ENCODE measurements at places on chromosomes 1 and 21.
A peak's percentile ranks its signal among the peaks of the same experiment; 100 is the strongest.

DNA sequence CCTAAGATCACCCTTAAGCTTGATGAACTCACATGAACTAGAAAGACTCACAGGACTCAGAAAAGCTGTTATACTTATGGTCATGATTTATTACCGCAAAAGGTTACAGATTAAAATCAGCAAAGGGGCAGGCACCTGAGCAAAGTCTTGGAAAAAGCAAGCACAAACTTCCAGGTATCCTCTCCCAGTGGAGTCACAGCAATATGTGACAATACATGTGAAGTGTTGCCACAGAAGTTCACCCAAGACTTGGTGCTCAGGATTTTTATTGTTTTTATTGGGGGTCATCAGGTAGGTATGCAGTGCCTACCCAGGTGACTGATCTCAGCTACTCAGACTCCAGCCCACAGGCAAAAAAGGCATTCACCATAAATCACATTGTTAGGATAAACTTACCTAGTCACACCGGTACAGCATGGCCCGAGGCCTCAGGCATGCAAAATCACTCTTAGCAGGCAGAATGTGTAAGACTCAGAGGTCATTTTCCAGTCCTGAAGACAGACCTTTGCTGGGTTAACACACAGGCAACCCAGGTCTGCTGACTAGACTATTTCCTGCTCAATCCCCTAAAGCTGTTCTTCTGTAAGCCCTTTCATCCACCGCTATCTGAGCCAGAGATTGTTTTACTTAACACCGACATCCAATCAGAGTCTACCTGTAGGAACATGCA lies 55.6 kb downstream of the SSX2IP start:
- no peak for DNase-seq

- DNase-seq: no peak
These were observed 27.2 kb downstream of the SLC66A1 start for GRCh38 chr1:19339214-19339861.

GRCh38 chr21:21897275-21897883 lies 899.2 kb downstream of the NCAM2 start:
- no peak for DNase-seq

- DNase-seq: no peak
These were observed 66.6 kb downstream of the SPAG17 start for GRCh38 chr1:118118469-118118868.

DNA sequence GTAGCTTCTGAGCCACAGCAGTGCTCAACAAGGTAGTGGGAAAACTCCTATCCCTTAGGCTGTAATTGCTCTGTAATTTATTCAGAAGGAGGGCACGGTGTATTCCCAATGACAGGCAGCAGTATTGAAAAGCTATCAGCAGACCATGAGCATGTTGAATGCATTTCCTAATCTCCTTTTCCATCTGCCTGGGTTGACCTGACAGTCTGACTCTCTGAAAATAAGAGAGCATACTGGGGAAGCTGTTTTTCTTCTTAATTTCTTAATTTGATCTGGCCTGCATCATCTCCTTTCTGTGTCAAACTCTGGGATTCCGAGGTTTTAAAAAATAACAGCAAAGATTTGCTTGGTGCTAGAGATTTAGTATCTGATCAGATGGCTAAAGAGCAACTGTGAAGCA lies 88.1 kb upstream of the SLC35F3 start:
- no peak for DNase-seq

DNA sequence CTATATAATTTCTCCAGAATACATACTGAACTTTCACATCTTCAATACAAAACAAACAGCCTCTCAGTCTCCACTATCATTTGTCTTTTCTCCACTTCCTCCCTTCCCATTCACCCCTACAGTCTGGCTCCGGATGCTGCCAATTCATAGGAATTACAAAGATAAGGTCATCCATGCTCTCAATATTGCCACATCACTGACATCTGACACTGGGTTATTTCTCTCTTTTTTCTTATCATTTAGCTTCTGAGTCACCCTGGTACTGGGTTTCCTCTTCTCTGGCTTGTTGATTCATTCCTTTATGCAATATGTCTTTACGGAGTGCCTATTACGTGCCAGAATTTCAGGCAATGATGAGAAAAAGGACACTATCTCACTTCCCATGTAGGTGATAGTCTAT lies 3.1 kb upstream of the SH3BP5L start:
- DNase-seq: no peak

DNA sequence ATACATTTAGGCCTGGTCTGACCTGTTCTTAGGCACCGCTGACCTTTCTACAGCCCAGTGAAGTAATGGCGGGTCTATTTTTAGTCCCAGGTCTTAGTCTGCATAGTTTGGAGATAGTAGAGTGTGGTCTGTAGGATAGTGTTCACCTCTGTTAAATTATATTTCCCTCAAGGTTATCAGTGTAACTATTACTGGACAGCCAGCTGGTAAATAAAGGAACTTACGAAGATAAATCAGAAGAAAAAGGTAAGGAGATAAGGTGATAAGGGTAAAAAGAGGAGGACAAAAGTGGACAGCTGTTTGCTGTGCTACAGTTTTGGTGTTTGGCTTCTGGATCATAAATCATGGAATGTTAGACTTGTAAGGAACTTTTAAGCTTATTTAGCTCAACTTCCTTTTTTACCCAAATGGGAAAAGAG lies 8.7 kb downstream of the XPR1 start:
- no peak for DNase-seq

- no peak for DNase-seq
These were observed 199.9 kb upstream of the JUN start for GRCh38 chr1:58983633-58984245.

GRCh38 chr1:111141245-111142220 lies 1.5 kb downstream of the CEPT1 start:
- DNase-seq: no peak

GRCh38 chr1:65959896-65960567 lies 167.3 kb downstream of the PDE4B start:
- no peak for DNase-seq

DNA sequence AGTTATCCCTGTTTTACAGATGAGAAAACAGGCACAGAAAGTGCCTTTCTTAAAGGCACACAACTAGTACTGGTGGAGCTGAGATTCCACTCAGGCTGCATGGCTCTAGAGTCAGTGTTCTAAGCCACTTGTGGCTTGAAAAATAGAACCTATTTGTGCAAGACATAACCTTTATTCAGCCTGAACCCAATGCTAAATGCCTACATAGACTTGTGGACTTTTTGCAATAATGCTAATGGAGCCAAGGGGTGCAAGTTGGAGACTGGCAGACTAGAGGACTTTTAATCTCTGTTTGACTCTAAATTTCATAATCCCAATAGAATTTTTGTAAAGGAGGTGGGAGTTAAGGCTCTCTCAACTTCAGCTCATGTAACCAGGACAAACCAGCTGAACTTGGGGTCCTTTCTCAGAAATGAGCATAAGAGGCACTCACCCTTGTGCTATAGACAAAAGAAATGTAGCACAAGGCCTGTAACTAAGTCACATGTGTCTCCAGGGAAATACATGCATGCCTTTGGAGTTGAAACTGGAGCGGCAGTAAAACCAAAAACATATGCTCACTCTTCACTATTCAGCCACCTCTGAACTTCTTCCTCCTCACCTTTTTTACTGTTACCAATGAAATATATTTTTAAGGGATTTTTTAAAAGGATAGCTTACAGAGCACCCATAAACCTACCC lies 43.0 kb upstream of the AK4 start:
- DNase-seq: no peak

DNA sequence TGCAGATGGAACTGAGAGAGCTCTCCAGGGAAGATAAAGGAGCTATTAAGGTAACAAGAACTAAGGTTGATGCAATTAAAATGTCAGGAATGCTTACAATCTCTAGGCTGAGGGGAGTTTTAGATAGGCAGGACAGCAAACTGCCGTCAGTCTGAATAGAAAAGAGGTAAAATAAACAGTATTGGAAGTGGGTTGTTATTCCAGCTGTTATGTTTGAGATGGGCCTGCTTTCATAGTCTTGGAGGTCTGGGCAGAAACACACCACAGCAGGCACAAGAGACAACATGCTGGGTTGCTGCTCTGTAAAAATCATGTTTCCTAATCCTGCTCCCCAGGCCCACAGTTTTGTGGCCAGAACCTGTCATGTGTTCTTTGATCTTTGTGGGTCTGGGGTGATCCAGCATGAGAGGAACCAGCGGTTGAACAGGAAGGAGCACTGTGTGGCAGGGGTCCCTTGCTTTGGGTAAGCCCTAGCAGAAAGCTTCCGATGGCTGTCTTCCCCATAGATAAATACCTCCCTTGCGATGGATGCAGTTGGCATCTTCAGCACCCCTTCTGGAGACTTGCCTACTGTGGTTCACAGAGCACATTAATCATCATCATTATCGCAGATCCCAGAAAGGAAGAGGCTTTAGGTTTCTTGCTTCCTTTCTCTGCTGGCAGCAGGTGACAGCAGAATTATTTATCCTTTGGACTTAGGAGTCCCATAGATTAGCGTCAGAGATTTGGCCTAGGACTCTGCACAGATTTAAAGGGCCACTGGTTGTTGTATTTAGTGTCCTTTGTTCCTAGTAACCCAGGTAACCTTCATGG lies 97.1 kb downstream of the AK5 start:
- DNase-seq: no peak

DNA sequence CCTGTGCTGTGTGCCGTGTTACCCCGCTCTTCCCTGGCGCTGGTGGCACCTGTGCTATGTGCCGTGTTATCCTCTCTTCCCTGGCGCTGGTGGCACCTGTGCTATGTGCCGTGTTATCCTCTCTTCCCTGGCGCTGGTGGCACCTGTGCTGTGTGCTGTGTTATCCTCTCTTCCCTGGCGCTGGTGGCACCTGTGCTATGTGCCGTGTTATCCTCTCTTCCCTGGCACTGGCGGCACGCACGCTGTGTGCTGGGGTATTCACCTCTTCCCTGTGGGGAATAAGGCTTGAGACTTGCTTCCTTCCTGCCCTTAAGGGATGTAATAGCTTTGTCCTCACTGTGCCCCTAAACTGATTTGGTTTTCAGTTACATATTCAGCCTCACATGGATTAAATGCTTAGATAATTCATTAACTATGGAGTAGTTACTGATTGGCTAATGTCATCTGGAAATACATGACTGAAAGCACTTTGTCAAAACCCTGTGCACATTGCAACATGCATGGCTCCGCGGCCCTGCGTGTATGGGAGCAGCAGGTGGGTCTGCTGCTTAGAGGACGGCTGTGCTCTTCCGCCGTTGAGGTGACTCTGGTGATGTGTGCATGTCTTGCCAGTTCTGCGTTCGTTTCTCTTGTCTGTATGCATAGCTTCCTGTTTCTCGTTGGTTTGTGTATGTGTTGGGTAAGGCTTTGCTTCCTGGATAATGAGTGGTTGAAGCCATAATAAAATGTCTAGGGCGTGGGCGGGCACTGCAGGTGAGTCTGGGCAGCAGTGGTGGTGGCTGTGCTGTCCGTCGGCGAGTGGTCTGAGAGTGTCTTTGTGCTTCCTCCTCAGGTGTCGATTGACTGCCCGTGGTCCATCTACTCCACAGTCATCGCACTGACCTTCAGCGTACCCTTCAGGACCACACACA lies 17.9 kb upstream of the PWP2 start:
- DNase-seq: peak; percentile 73

- no peak for DNase-seq
These were observed 70.4 kb upstream of the SSBP3 start for GRCh38 chr1:54476530-54477109.

GRCh38 chr1:228754646-228755268 lies 19.5 kb downstream of the RHOU start:
- DNase-seq: no peak

DNA sequence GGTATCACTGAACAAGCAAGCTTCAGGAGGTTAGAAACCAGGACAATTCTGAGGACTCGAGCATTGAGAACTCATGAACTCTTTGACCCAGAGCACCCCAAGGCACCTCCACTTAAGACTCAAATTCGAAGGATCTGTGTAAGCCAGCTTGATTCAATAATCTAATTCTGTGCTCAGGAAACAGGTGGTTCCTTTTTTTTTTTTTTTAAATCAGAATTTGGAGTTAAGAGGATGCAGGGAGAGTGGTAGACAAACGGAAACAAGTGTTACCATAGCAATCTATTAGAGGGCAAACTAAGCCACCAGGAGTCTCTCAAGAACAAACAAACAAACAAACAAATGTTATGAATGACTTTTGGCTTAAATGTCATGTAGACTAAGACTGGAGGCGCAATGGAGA lies 53.8 kb upstream of the DPH5 start:
- no peak for DNase-seq

GRCh38 chr1:108050911-108051629 lies 86.1 kb upstream of the VAV3 start:
- DNase-seq: no peak

- no peak for DNase-seq
These were observed 351 bp downstream of the MIXL1 start for GRCh38 chr1:226223786-226224244.

GRCh38 chr1:164716992-164717703 lies 158.2 kb downstream of the PBX1 start:
- no peak for DNase-seq

- peak; percentile 4 for DNase-seq
These were observed 244.5 kb downstream of the NEGR1 start for GRCh38 chr1:72037745-72038343.

DNA sequence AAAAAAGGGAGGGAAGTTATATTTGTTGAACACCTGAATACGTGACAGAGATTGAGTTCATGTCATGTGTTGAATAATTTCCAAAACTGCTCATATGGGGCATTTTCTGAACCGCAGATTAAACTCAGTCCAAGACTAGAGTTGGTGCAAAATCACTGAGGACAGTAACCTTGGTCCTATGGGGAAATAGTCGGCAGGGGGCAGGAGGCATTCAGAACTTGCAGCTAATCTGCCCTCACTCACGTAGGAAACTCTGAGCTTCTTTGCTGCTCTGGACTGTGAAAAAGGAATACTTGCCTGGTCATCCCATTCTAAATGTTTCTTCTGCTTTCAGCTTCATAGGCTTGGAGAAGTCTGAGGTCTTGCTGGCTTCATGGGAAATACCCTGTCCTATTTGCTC lies 228.3 kb upstream of the ZP4 start:
- DNase-seq: no peak

GRCh38 chr1:99570486-99571089 lies 75.3 kb upstream of the PALMD start:
- DNase-seq: no peak

- DNase-seq: no peak
These were observed 109.4 kb downstream of the NAV1 start for GRCh38 chr1:201648066-201648906.

GRCh38 chr1:55632058-55632457 lies 416.9 kb upstream of the USP24 start:
- DNase-seq: no peak

DNA sequence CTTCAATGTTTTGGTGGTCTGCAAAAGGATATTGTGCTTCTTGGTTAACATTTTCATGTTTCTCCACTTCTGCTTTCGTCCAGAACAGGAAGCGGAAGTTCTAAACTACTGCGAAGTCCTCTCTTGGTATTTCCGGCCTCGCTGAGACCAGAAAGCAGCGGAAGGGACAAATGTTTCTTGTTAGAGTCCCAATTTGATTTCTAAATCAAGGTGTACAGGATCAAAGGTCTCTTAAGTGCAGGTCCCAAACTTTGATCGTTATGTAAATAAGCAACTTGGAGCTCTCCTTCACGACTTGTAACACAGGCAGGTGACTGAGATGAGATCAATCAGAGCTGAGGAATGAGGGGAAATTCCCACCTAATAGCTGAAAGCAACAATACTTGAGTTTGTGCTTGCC lies 40.1 kb upstream of the HMCN1 start:
- peak; percentile 9 for DNase-seq
